ENCODE measurements at places on chromosomes 4 and X. TPM values are rescaled to one million over a fixed set of nuclear protein-coding genes. Genes with fewer than 3 reads are reported as not detected.

DNA sequence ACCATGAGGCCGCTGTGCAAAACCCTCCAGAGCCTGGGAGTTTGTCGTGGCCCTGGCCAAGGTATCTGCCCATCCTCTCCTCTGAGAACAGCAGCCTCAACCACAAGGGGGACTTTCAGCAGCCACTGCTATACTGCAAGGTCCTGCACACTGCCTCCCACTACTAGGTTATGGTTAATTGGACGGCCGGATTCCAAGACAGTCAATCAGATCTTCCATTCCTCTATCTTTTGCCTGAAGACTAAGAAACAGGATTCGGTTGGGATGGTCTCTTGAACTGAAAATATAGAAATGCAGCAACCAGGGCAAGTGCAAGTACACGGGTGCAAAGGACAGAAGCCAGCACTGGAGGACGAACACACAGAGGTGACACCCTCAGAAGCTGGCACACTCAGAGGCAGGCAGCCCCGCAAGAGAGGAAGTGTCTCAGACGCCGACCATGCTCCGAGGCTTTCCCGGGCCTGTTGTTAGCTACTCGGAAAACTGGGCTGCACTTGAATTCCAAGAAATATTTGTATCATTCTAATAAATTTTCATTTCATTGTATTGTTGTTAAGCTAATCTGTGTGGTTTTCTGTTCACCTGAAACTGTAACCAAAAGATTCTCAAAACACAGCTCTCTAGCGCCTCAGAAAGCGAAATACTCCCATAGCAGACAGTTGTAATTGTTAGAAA lies 63.3 kb downstream of the AFAP1 start:
- DNase-seq, result no peak
- no peaks in the 10 kb centered on the region for H3K36me3 ChIP-seq
- peaks cover 4% of the 10 kb centered on the region for H3K4me1 ChIP-seq
- no peaks in the 10 kb centered on the region for H3K27me3 ChIP-seq

- no peaks in the 10 kb centered on the region for H3K4me1 ChIP-seq
- no peaks in the 10 kb centered on the region for H3K27me3 ChIP-seq
- no peak for DNase-seq
- no peak overlapping the region for H3K27ac ChIP-seq
- H3K4me3 ChIP-seq, result no peak overlapping the region
Observed at GRCh38 chr4:6231663-6232165, 31.4 kb upstream of the JAKMIP1 start.

- H3K4me1 ChIP-seq, result no peaks in the 10 kb centered on the region
- H3K27me3 ChIP-seq, result no peaks in the 10 kb centered on the region
- H3K27ac ChIP-seq, result no peak overlapping the region
Observed at GRCh38 chr4:1928356-1929239, 57.4 kb downstream of the NSD2 start.

DNA sequence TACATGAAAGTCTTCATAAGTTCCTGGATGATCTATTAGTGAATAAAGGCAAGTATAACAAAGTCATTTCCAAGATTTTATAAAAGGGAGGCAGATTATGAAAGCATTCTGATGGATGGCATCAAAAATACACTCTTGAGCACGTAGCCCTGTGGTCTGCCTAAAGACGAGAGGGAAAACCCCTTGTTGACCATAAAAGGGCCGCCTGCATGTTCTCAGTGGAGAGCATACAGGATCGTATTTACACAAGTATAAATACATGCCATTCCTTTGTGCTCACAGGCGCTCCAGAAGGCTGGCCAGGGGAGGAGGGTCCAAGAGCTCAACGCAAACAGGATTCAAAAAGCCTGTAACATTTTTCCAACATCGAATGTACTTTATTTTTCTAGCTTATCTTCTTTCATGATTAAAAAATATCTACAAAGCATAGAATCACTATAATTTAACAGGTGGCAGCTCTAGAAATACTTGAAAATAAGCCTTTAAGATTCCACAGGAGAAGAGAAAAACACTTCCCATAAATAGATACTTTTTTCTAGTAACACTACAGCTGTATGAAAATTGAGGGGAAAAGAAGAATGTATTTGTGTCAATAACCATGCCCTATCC lies 29.6 kb downstream of the PDGFC start:
- peak; percentile 38 for DNase-seq
- H3K4me1 ChIP-seq, result peaks cover 19% of the 10 kb centered on the region
- H3K27me3 ChIP-seq, result no peaks in the 10 kb centered on the region
- no peaks in the 10 kb centered on the region for H3K36me3 ChIP-seq
- H3K4me3 ChIP-seq, result no peak overlapping the region

DNA sequence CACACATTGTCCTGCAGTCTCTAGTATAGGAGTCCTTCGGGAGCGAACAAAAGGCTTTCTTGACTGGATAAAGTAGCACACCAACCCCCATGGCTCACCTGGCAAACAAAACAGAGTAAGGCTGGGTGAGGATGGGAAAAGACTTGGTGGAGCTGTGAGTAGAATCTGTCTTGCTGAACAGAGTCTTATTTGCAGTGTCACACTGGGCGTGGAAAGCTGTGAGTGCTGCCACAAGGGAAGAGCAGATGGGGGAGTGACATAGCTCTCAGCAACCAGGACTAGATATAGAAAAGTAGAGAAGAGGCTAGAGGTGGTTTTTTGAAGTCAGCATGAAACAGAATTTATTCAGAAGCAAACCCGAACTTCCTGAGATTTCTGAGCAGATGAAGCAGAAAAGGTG lies 137.2 kb upstream of the ESX1 start:
- no peaks in the 10 kb centered on the region for H3K4me1 ChIP-seq
- H3K4me3 ChIP-seq, result no peak overlapping the region
- no peak overlapping the region for H3K27ac ChIP-seq
- DNase-seq, result no peak

DNA sequence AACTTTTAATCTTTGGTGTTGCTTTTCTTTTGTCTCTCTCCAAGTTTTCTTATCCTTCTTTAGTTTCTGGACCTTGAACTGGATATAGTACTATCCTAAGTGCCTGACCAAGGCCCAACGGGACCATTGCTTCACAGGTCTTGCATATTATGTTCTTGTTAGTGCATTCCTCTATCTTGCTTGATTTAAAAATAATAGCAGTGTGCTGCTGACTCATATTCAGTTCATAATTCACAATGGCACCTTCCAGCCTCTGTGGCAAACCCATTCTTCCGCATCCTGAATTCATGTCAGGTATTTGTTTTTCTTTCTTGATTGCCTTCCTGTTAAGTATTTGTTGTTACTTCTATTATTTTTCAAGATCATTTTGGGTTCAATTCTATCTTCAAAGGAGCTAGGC lies 197.1 kb upstream of the GIMD1 start:
- no peaks in the 10 kb centered on the region for H3K27me3 ChIP-seq
- no peak for DNase-seq
- H3K27ac ChIP-seq, result no peak overlapping the region
- no peak overlapping the region for H3K4me3 ChIP-seq

GRCh38 chr4:71932941-71933340 lies 98.9 kb upstream of the NPFFR2 start:
- H3K4me1 ChIP-seq, result no peaks in the 10 kb centered on the region
- DNase-seq, result no peak
- H3K27ac ChIP-seq, result no peak overlapping the region
- H3K36me3 ChIP-seq, result no peaks in the 10 kb centered on the region

GRCh38 chr4:108965472-108966076 lies 202.7 kb upstream of the ETNPPL start:
- H3K27me3 ChIP-seq, result no peaks in the 10 kb centered on the region
- no peaks in the 10 kb centered on the region for H3K4me1 ChIP-seq
- H3K36me3 ChIP-seq, result no peaks in the 10 kb centered on the region
- peak; percentile 50 for DNase-seq

DNA sequence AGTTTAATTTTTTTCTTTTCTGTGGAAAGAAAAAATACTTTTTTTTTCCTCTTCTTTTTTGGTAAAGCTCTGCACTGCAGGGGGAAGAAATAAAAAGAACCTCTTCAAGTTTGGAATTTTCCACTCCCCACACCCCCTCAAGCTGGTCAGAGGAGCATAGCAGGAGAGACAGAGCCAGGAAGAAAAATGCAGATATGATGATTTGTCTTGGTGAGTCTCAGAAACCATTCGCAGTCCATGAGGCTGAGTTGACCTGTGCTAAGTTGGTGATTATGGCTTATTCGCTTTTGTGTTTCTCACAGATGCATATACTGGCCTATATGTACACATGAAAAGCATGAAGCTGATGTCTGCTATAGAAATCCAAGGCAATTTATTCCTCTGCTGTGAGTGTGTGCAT lies 205.9 kb downstream of the LDB2 start:
- H3K27ac ChIP-seq, result no peak overlapping the region
- H3K27me3 ChIP-seq, result no peaks in the 10 kb centered on the region

- H3K27me3 ChIP-seq, result no peaks in the 10 kb centered on the region
- DNase-seq, result no peak
- no peaks in the 10 kb centered on the region for H3K4me1 ChIP-seq
- no peak overlapping the region for H3K4me3 ChIP-seq
Observed at GRCh38 chr4:145871209-145871608, 67.4 kb downstream of the ZNF827 start.

DNA sequence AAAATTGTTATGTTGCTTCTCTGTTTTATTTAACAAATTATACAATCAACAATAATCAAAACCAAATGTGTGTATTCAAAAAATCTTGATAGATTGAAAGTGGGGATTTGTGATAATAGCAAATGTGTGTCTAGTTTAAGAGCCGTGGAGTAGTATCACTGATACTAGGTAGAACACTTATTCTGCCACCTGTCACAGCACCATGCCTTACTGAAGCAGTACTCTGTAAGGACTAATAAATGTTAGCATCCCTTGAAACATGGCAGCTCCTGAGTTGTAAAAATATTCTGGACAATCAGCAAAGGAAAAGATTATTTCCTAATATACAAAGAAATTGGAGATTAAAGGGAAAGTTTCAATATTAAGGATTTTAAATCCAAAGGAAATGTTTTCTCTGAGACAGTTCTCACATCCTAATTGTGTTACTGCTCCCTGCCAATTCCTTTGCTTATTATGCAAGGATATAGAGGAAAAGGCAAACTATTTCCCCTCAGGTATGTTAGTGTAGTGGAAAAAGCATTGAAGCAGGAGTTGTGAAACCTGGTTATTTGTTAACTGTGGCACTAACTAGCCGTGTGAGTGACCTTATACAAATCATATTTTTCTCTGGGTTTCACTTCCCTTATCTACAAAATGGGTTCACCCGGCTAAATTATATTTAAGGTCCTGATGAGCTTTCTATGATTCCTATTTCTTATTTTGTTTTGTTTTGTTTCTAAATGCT lies 303.1 kb downstream of the ARHGAP24 start:
- DNase-seq, result no peak
- H3K4me1 ChIP-seq, result peaks cover 12% of the 10 kb centered on the region
- no peaks in the 10 kb centered on the region for H3K27me3 ChIP-seq
- no peaks in the 10 kb centered on the region for H3K36me3 ChIP-seq
- H3K27ac ChIP-seq, result peak overlapping the region; percentile 31

DNA sequence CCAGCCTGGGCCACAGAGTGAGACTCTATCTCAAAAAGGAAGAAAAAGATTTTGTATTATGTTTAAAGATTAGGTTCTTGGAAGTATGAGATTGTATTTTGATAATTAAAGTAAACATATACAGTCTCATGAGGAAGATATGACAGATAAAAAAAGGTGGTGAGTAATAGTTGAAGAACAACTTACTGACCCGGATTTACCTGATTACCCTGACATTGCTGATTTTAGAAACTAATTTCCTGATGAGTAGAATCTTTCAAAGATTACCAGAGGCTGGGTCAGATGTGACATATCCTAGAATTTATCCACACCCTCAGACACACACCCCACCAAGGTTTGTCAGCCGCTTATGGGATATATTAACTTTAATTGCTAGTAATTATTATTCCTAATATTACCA lies 9.5 kb downstream of the CDKL5 start:
- no peak overlapping the region for H3K27ac ChIP-seq
- H3K36me3 ChIP-seq, result no peaks in the 10 kb centered on the region
- no peaks in the 10 kb centered on the region for H3K27me3 ChIP-seq
- no peak for DNase-seq

DNA sequence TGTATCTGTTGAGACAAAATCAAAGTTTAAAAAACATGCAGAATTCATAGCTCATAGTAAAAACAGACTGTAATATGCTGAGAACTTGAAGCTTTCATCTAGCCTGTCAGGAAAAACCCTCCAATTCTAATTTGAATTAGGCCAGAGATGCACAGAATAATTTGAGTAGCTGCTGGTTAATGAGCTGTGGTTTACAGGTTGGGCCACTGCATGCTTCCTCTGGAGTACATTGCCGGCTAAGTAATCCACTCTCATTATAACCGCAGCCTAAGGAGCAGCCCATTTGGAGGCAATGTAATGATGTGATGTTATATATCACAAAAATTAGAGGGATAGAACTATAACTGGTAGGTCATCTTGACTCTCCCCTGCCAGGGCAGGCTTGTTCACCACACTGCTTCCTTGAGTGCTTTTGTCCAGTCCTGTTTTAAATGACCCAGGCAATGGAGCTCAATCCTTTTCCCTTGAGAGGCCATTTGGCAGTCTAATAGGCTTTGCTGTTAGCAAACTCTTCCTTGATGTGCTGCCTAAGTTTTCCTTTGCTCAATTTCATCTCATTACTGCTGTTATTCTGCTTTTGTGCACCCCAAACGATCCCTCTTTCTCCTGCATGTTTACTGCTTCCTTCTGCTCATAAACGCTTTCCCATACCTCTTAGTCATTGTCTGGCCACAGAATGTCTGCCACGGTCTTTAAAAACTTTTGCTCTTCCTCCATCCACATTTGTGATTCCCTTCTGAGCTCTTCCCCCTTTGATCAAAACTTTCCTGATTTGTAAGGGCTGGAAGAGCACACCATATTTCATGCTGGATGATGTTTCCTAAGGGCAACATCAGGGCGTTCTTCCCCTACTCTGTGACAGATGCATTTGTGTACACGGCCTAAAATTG lies 230.9 kb downstream of the C4orf33 start:
- no peak for DNase-seq
- no peak overlapping the region for H3K27ac ChIP-seq
- H3K36me3 ChIP-seq, result no peaks in the 10 kb centered on the region
- no peak overlapping the region for H3K4me3 ChIP-seq
- no peaks in the 10 kb centered on the region for H3K27me3 ChIP-seq
- H3K4me1 ChIP-seq, result no peaks in the 10 kb centered on the region

- peaks cover 43% of the 10 kb centered on the region for H3K4me1 ChIP-seq
- no peaks in the 10 kb centered on the region for H3K36me3 ChIP-seq
- H3K27ac ChIP-seq, result peak overlapping the region; percentile 97
- no peaks in the 10 kb centered on the region for H3K27me3 ChIP-seq
- H3K4me3 ChIP-seq, result peak overlapping the region; percentile 67
Observed at GRCh38 chrX:78104447-78105176, 564 bp downstream of the PGK1 start.

GRCh38 chrX:104864296-104864695 lies 298.3 kb downstream of the IL1RAPL2 start:
- no peak overlapping the region for H3K4me3 ChIP-seq
- no peaks in the 10 kb centered on the region for H3K4me1 ChIP-seq
- H3K27me3 ChIP-seq, result no peaks in the 10 kb centered on the region
- H3K36me3 ChIP-seq, result no peaks in the 10 kb centered on the region

GRCh38 chrX:71650333-71650969 lies 16.9 kb upstream of the LOC101059915 start:
- no peak for DNase-seq
- no peaks in the 10 kb centered on the region for H3K4me1 ChIP-seq
- no peak overlapping the region for H3K27ac ChIP-seq
- no peaks in the 10 kb centered on the region for H3K27me3 ChIP-seq
- no peak overlapping the region for H3K4me3 ChIP-seq

- peak overlapping the region; percentile 53 for H3K27ac ChIP-seq
- no peak overlapping the region for H3K4me3 ChIP-seq
- H3K4me1 ChIP-seq, result peaks cover 4% of the 10 kb centered on the region
- DNase-seq, result no peak
- H3K36me3 ChIP-seq, result no peaks in the 10 kb centered on the region
- H3K27me3 ChIP-seq, result no peaks in the 10 kb centered on the region
Observed at GRCh38 chr4:151198748-151199147, 78.2 kb upstream of the PRSS48 start.

The REST gene
- 38.7 TPM for total RNA-seq

The XK gene
- 2.5 TPM for total RNA-seq

The NCAPG gene
- 3.0 TPM for total RNA-seq

The ANXA10 gene
- 0.47 TPM for total RNA-seq

The VSIG1 gene
- 5.2 TPM for total RNA-seq

The SPP1 gene
- 55.5 TPM for total RNA-seq

The UNC5C gene
- 14.4 TPM for total RNA-seq

The CNKSR2 gene
- total RNA-seq, result 5.3 TPM

All from left lung (tissue), 14 donors.